ENCODE measurements at places on chromosomes 13 and 19. TPM values are rescaled to one million over a fixed set of nuclear protein-coding genes. Genes with fewer than 3 reads are reported as not detected.

Gene SLAIN1
- total RNA-seq, result 0.36 TPM

Gene RNF113B
- not detected for total RNA-seq

Gene CPB2
- total RNA-seq, result not detected

Gene ZIC5
- not detected for total RNA-seq

Gene DIAPH3
- total RNA-seq, result 16.1 TPM

Gene CEACAM8
- not detected for total RNA-seq

Gene CAPS
- 0.54 TPM for total RNA-seq

Gene MISP
- total RNA-seq, result not detected

Gene SLC17A7
- not detected for total RNA-seq

Gene ATXN8OS
- not detected for total RNA-seq

Gene TUBA3C
- not detected for total RNA-seq

Gene GRIN2D
- under 0.01 TPM for total RNA-seq

Gene ZNF723
- total RNA-seq, result not detected

Gene TYROBP
- not detected for total RNA-seq

Gene ZNF264
- total RNA-seq, result 23.9 TPM

Gene CALR3
- not detected for total RNA-seq

Gene PRX
- total RNA-seq, result 0.90 TPM

Gene KLK2
- not detected for total RNA-seq

Gene CYP2A6
- not detected for total RNA-seq

Measured in IMR-90 (cell line).